ENCODE measurements at places on chromosomes 7 and 10. TPM values are rescaled to one million over a fixed set of nuclear protein-coding genes. Genes with fewer than 3 reads are reported as not detected.

DNA sequence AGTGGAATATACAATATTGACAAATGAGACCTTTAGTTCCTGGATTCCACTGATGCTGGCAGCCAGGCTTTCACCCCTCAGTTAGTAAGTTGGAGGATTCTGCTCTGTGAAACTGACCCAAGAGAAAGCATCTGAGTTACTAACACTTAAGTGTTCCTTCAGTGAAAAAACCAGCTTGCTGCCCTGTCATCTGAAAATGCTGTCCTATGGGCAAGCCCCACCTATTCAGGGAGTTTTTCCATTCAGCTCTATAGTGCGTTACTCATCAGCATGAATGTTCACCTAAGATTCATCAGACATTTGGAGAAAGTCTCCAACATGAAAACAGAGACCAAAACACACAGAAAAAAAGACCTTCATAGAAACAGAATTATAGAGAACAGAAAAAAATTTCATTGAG is 37.9 kb downstream of the PRPF18 start:
- DNase-seq: no peak

DNA sequence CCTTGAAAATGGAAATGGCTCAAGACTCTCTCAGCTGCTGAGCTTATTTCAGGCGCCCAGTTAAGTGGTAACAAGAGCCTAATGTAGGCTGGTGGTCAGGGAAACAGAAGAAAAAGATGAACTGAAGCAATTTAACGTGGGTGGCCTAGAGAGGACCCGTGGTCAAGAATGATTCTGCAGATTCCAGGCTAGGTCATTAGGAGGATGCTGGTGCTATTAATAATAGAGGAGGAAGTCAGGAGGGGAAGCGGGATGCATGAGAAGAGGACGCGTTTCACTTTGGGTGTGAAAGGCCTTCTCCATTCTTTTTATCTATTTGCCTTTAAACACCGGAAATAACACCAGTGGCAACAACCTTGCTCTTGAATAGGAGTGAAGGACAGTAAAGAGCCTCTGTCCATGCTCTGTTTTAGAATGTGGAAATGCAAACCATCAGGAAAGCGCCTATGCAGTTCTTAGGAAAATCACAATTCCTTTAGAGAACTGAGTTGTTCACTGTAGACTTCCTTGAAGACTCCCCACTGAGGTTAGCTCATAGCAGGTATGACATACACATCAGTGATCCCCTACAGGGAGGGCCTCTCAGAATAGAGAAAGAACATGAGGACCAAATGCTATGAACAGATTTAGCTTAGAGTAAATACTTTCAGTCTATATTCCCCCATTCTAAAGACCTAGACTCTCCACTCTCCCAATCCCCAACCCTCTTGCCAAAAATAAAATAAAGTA is 8.6 kb downstream of the LIPA start:
- DNase-seq: no peak

GRCh38 chr10:12214763-12215218 is 18.8 kb downstream of the CDC123 start:
- peak; percentile 50 for DNase-seq

DNA sequence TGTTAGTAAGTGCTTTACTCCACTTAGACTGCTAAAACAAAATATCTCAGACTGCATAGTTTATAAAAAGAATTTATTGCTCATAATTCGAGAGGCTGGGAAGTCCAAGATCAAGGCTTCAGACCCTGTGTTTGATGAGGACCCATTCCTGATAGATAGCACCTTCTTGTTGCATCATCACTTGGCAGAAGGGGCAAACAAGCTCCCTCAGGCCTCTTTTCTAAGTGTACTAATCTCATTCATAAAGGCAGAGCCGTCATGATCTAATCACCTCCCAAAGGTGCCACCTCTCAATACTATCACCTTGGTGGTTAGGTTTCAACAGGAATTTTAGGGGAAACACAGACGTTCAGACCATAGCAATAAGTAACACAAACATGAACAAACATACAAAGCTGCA is 55.4 kb downstream of the CRPPA start:
- no peak for DNase-seq

GRCh38 chr7:41729059-41729458 is 26.2 kb upstream of the INHBA start:
- no peak for DNase-seq

DNA sequence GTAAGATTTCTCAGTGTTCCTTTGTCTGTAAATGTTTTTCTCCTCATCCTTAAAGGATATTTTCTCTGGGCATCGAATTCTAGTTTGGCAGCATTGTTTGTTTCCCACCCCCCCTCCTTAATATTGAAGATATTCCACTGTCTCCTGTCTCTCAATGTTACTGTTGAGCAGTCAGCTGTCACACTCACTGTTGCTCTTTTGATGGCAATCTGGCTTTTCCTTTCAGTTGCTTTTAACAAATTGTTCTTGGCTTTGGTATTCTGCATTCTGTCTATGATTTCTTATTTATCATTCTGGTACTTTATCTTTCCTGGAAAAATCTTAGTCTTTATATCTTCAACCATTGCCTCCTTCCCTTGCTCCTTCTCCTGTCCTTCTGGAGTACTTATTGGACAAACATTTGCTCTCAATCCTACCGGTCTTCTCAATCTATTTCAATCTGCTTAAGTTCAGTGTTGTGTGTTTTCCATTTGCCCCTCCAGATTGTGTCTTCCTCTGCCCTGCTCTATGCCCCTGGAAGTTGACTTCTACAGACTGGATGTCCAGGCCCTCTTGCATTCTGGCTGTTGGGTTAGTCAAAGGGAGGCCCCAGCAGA is 9.3 kb upstream of the GTPBP4 start:
- no peak for DNase-seq

DNA sequence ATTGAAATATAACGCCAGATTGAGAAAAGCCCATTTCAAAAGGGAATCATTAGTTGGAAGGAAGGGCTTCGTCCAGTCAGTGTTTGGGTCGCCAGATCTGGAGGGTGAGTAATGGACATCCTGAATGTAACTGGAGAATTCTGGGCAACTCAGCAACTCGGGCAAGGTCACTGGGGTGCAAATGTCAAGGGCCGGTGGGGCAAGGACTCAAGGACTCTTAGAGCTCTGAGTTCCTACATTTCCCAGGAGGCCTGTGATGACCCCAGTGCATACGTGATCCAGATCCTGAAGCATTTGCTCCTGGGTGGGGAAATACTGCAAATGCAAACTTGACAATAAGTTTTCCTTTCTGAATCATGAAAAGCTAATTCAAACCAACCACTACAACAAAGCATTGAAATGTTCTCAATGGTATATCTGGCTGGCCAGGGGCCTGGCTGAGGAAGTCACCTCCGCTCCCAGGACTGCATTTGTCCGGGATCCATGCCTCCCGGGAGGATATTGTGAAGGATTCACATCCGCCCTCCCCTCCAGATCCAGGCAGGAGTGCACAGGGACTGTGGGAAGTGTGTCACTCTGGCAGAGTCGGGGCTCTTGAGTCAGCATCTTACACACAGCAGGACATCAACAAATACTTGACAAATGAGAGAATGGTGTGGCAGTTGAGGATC is 164.0 kb downstream of the FANK1 start:
- DNase-seq: no peak

DNA sequence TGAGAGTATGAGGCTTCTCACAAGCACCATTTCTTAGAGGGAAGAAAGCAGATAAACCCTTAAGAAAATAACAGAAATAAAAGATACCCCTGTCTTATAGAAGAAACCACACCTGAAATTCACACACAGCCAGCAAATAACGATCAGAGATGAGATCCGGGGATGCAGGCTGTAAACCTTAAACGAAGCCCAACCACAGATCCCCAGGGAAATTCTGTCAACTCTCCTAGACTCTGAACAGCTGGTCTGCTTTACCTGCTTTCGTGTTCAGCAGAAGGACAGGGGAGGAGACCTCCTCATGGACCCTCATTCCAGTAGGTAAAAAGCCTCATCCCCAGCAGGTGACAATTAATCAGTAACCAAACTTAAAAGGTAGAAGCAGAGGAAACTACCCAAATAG is 45.0 kb downstream of the VOPP1 start:
- no peak for DNase-seq

GRCh38 chr10:124289851-124290795 is 128.6 kb downstream of the OAT start:
- DNase-seq: no peak

DNA sequence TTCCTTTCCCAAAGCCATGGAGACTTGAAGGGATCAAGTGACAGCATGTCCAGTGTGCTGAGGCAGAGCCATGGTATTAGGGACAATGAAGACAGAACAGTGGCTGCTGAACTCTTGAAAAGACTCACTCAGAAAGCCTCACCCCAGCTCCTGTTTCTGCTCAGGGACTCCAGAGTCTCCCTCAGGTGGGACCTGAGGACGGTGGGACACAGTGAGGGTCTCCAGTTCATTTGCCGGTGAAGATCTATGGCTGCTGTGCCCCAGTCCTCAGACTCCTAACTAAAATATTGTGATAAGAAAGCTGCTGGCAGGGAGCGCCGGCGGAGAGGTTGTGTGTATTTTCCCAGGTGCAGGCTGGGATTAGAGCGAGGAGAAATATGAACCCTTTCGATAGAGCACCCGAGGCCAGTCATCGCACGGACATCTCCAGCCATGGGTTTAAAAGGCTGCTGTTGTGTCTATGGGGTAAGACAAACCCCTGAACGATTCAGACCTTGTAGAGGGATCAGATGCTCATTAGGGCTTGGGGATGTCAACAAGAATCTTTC is 57.2 kb downstream of the C7orf25 start:
- DNase-seq: no peak

DNA sequence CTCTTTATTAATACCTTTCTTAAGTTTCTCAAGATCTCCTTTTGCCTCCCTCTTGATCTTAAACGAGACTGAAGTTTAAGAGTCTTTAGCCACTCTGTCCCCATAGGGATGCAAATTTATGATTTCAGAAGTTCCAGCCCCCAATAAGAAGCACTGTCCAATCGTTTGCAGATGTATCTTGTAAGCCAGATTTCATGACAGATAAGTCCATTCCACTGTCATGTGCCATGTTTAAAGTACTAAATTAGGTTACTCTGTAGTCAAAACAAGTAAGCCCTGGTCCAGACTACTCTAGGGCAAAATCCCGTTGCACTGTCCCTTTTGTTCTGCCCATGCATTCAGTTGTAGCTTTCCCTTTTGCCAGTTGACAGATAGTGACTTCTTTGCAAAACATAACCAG is 157.2 kb upstream of the KAT6B start:
- DNase-seq: no peak

GRCh38 chr7:48351900-48352299 is 180.6 kb downstream of the ABCA13 start:
- no peak for DNase-seq

GRCh38 chr10:59965899-59966650 is 59.7 kb upstream of the CCDC6 start:
- DNase-seq: no peak

GRCh38 chr7:50590535-50590934 is 25.3 kb upstream of the DDC start:
- DNase-seq: no peak

GRCh38 chr7:132087421-132087820 is 488.8 kb downstream of the PLXNA4 start:
- no peak for DNase-seq

GRCh38 chr10:92790440-92790839 is 57.9 kb upstream of the EXOC6 start:
- no peak for DNase-seq

GRCh38 chr10:129790715-129791446 is 173.2 kb downstream of the EBF3 start:
- no peak for DNase-seq

DNA sequence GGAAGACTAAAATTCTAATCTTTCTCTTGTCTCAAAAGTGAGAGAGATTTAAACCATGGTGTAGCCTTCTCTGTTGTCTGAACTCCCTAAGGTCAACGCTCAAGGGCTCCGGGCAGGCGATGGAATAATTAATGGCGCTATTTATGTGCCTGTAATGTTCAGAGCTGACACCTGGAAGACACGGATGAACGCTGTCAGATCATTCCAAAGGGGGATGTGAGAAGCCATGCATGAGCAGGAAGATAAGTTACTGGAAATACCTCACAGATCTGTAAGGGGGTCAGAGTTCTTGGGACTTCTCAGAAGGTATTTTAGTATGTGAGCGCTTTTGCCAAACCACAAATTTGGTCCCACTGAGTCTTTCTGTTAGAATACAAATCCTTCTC is 73.3 kb upstream of the MTPN start:
- no peak for DNase-seq

GRCh38 chr7:113628948-113629847 is 289.6 kb downstream of the PPP1R3A start:
- DNase-seq: no peak

- no peak for DNase-seq
Observed at GRCh38 chr7:44914992-44915607, 29.8 kb upstream of the PURB start.

DNA sequence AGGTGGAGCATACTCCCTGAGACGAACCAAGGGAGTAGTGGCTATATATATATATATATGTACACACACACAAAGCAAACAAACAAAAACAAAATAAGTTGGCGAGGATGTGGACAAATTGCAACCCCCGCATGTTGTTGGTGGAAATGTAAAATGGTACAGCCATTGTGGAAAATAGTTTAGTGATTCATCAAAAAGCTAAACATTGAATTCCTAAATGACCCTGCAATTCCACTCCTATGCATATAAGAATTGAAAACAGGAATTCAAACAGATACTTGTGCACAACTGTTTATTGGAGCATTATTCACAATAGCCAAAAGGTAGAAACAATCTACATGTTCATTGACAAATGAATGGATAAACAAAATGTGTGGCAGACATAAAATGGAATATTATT is 407.9 kb downstream of the KCNMA1 start:
- no peak for DNase-seq

DNA sequence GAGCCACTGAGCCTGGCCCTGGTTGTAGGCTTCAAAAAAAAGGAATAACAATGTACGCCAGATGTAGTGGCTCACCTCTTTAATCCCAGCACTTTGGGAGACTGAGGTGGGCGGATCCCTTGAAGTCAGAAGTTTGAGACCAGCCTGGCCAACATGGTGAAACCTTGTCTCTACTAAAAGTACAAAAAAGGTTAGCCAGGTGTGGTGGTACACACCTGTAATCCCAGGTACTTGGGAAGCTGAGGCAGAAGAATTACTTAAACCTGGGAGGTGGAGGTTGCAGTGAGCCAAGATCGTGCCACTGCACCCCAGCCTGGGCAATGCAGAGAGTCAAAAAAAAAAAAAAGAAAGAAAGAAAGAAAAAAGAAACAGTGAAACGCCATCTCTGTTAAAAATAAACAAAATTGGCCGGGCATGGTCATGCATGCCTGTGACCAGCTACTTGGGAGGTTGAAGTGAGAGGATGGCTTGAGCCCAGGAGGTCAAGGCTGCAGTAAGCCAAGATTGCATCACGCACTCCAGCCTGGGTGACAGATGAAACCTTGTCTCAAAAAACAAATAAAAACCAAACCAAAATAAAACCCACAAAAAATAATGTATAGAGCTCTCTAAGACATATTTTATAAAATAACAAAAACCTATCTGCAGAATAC is 4.7 kb upstream of the KLHDC10 start:
- DNase-seq: no peak

- DNase-seq: no peak
Observed at GRCh38 chr10:127949831-127950230, 42.9 kb downstream of the PTPRE start.

GRCh38 chr7:108114117-108114841 is 15.9 kb downstream of the LAMB4 start:
- peak; percentile 19 for DNase-seq

PRKAG2 gene
- 22.6 TPM for total RNA-seq

FAM25A gene
- not detected for total RNA-seq

EIF5AL1 gene
- total RNA-seq: 0.20 TPM

POLR1F gene
- total RNA-seq: 43.1 TPM

FZD1 gene
- total RNA-seq: 3.2 TPM

DLX5 gene
- not detected for total RNA-seq

PSMG3 gene
- total RNA-seq: 67.2 TPM

MALRD1 gene
- not detected for total RNA-seq

CYP26C1 gene
- 0.39 TPM for total RNA-seq
